ENCODE measurements at places on chromosomes 7 and 10. TPM values are rescaled to one million over a fixed set of nuclear protein-coding genes. Genes with fewer than 3 reads are reported as not detected.

Gene SPOCK2
- total RNA-seq, result 0.36 TPM

Gene CABCOCO1
- total RNA-seq, result 3.5 TPM

Gene AGAP5
- total RNA-seq, result 4.0 TPM

Gene KBTBD2
- total RNA-seq, result 39.5 TPM

Gene CTBP2
- total RNA-seq, result 65.1 TPM

Gene DHX32
- 52.8 TPM for total RNA-seq

Gene PRSS2
- not detected for total RNA-seq

Gene AKR1C2
- total RNA-seq, result 46.0 TPM

- DNase-seq, result no peak
Observed at GRCh38 chr7:69187824-69188333, 410.4 kb upstream of the AUTS2 start.

- no peak for DNase-seq
Observed at GRCh38 chr7:134356421-134356936, 39.7 kb upstream of the SLC35B4 start.

- DNase-seq, result no peak
Observed at GRCh38 chr7:51606601-51607154, 290.1 kb upstream of the COBL start.

DNA sequence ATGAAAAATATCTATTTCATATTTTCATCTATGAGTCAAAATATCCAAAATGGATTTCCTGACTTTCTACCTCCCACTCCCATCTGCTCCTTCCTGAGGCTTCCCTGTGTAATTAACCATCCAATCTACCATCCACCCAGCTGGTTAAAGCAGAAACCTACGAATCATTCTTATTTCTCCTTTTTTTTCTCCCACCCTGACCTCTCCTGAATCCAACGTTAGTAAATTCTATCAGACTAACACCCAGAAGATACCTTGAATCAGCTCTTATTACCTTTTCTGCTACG, 3.7 kb upstream of the LIPF start:
- no peak for DNase-seq

GRCh38 chr10:114911801-114912469, 26.1 kb upstream of the TRUB1 start:
- DNase-seq, result no peak

- DNase-seq, result no peak
Observed at GRCh38 chr10:1776127-1776662, 38.9 kb upstream of the ADARB2 start.

- DNase-seq, result no peak
Observed at GRCh38 chr7:90433221-90433620, 30.0 kb downstream of the CLDN12 start.

- DNase-seq, result peak; percentile 68
Observed at GRCh38 chr7:64870656-64871055, 32.4 kb upstream of the ZNF273 start.

GRCh38 chr10:36096576-36096975, 454.5 kb upstream of the FZD8 start:
- DNase-seq, result no peak

GRCh38 chr7:33650828-33651227, 254.5 kb upstream of the BMPER start:
- DNase-seq, result no peak

- no peak for DNase-seq
Observed at GRCh38 chr10:73501651-73502050, 5.8 kb upstream of the PPP3CB start.

DNA sequence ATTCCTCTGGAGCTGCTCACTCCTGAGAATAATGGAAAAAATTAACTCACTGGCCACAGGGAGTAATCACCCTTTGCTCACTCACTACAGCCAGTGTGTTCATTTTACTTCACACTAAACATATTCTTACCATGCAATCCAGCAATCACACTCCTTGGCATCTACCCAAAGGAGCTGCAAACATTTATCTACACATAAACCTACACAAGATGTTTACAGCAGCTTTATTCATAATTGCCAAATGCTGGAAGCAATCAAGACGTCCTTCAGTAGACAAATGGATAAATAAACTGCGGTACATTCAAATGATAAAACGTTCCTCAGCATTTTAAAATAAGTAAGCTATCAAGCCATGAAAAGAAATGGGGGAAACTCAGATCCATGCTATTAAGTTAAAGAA, 34.2 kb upstream of the POM121L12 start:
- DNase-seq, result no peak

DNA sequence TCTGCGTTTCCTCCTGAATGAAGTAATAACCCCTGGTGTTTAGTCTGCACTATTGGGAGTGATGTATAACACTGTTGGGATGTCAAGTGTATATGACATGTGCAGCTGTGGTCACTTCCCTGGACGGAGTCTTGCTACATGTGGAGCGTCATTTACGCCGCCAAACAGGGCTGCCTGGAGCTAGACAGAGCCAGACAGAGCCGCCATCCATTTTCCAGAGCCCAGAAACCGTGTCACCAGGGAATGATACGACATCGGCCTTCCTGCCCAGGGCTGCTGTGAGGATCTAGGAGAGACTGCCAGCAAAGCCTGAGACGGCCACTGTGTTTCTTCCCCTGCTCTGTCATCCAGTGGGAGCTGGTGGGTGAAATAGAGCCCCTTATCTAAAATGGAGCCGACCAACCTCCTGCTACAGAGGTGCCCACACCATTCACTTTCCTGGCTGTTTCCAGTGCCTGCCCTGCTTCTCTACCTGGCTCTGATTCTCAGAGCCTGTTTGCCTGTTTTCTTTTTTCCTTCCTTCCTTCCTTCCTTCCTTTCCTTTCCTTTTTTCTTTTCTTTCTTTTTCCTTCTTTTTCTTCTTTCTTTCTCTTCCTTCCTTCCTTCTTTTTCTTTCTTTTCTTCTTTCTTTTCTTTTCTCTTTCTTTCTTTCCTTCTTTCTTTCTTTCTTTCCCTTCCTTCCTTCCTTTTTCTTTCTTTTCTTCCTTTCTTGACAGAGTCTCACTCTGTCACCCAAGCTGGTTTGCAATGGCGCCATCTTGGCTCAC, 13.3 kb upstream of the FGFR2 start:
- no peak for DNase-seq

DNA sequence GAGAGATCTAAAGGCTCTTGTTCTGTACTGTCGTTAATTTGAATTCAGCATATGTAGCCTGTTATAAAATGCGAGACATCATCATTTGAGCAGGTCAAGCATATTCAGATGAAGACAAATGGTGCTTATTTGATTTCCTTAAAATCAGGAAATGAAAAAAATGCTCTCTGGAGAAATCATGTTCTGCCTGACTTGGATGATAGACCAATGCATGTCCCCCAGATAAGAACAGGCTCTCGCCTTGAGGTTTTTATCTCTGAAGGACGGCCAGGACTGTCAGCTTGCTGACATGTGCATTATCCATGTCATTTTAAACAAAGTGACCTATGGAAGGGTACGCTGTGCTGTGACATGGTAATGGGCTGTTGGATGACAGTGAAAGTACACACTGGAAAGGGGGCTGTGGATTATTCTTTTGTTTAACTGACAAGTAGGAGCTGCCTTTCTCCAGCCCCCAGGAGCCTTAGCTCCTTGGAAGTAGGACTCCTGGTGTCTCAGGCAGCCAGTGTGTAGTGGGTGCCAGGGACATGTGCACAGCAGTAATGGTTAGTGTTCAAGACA, 695.1 kb upstream of the GALNT17 start:
- no peak for DNase-seq

DNA sequence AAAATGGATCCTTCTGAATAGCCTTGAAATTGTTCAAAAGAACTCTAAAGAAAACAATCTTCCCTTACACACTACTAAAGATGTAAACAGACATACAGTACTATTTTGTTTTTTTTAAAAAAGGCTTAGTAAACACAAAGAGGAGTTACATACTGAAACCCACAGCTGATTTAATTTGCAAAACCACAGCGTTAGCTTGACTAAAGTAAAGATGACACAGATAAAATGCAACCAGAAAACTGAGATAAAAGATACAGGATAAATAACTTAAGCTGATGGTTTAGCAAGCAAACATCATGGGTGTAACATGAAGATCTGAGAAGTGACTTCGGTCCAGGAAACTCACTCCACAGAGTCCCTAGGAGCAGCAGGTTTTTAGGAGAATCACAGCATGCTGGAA, 21.8 kb downstream of the PRKCQ start:
- DNase-seq, result no peak

DNA sequence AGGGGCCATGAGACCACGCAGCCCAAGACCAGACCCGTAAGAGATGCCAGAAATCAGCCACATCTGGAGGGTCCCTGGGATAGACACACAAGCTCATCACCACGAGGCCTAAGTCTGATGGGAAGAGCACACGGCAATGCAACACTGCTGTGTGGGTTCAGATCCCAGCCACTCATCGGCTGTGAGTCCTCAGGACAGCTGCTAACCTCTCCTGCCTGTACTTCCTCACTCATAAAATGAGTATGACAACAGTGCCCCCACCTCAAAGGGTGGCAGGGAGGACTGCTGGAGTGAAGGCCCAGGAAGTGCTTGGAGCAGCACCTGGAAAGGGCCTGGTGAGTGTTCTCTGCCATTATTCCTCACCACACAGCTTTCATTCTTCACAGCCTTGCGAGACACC, 60.9 kb downstream of the MAD1L1 start:
- DNase-seq, result peak; percentile 51

- no peak for DNase-seq
Observed at GRCh38 chr10:121781101-121781500, 146.7 kb downstream of the ATE1 start.

DNA sequence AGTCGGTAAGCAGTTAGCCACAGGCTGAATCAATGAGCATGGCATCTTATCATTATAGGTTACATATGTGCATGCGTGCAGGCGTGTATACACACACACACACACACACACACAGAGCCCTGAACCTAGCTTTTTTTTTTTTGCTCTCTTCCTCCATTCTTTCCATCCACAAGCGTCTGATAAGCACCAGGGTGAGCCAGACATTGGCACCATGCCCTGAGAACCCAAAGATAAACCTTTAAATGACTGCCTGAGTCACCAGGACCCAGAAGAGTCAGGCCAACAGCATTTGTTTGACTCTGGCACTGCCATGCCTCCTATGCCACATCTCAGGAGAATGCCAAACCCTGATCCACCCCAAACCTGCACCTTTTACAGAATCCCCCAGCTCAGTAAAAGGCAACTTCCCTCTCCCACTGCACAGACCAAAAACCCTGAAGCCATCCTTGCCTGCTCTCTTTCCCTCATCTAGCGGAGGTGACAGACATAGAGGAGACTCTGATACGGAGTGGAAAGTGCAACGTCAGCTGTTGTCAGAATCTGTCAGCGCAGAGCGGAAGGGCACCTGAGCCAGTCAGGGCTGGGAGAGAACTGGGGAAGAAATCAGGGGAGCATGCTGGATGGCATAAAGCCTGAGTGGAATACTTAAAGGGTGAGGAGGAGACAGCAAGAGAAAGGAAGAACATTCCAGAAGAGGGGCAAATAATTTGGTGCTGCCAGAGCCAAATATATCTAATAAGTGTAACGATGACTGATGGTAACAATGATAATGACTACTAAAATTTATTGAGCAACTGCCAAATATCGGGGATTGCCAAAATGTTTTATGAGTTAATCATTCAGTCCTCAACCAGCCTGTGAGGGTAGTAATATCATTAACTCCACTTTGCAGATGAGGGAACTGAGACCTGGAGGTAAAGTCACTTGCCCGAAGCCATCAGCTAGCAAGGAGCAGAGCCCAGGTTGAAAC, 3.2 kb downstream of the PARP12 start:
- DNase-seq, result peak; percentile 90

- DNase-seq, result no peak
Observed at GRCh38 chr10:88154596-88155250, 291.3 kb downstream of the PTEN start.

DNA sequence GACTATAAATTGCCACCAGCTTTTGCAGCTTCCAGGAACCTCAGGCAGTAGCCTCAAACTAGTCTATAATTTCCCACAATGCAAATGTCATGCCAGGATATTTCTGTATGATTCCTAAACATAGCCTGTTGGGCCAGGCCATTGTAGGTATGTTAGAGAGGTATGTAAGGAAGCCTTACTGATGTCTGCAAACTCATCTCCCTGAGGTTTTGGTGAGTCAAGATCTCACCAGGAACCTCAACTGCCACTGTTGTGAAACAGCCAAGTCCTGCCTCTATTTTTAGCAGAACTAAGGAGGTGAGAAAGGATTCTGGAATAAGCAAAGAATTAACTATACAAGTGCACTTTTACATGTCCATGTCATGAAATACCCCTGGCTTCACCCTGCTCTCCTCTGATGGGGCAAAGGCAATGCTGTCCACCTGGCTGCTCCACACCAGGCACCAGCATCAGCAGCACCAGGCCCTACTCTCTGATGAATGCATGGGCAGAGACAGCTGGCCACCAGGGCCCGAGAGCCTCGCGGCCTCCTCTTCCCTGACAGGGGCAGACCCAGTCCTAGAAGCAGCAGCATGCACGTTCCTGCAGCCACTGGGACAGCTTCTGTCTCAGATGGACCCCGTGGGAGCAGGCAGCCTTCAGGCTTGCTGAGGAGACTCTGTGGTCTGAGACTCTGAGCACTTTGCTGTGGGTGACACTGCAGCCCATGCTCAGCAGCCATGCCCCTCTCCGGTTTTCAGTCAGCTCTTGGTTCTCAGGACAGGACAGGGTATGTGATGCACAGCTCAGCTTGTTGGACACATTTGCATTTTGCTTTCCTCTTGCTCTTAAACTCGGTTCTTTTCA, 147.3 kb downstream of the ZMYND11 start:
- no peak for DNase-seq
